ENCODE measurements at places on chromosomes 3 and 15.

- DNase-seq = no peak
These were observed 61.6 kb upstream of the IQSEC1 start for GRCh38 chr3:13134879-13135206.

DNA sequence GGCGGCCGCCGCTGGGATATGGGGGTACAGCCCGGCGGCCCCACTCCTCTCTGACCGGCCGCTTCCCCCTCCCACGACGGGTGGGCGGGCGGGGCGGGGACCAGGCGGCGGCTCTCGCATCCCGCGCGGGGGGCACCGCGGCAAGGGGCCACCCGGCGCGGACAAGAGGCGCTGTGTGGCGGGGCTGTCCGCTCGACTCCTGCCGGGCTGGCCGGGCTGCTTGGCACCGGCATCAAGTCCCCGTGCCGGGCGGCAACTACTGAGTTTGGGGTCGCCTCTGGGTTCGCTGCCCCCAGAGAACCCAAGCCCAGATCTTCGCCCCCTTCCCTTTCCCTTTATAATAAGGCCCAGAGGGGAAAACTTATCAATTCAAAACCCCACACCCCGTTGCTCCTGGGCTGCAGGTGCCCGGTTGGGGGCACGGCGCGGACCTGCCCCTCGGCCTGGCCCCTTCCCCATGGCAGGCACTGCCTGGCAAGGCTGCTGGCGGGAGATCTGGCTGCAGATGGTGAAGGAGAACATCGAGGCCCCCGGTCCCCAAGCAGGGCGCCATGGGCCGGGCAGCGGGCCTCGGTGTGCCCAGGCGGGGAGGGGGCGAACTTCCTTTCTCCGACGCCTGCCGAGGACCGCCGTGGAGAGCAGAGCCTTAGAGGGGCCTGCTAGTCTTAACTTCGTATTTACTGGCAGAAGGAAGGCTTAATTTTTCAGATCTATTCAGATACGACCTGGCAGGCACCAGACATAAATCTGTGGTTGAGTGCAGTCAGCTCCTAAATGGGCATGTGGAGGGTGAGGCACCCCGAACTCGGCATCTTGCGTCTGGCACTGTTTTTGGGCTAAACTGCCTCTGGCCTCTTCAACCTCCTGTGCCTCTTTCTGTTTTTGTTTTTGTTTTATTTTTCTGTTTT lies 911 bp downstream of the APBA2 start:
- DNase-seq = no peak

DNA sequence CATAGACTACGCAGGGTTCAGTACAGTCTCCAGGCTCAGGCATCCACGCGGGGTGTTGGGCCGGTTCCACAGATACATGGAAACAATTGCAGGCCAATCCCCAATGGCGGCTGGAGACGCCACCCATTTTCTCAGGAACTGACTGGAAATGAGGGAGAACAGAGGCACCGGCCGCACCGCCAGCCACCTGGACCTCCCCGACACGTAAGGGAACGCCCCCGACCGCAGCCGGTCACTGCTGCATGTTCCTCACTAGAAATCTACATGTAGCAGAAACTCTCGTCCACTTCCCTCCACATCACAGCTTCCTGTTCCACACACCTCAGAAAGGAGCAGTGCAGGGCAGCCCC lies 29.2 kb downstream of the CYFIP1 start:
- no peak for DNase-seq

- no peak for DNase-seq
These were observed 76.1 kb downstream of the LDHAL6B start for GRCh38 chr15:59282515-59283337.

DNA sequence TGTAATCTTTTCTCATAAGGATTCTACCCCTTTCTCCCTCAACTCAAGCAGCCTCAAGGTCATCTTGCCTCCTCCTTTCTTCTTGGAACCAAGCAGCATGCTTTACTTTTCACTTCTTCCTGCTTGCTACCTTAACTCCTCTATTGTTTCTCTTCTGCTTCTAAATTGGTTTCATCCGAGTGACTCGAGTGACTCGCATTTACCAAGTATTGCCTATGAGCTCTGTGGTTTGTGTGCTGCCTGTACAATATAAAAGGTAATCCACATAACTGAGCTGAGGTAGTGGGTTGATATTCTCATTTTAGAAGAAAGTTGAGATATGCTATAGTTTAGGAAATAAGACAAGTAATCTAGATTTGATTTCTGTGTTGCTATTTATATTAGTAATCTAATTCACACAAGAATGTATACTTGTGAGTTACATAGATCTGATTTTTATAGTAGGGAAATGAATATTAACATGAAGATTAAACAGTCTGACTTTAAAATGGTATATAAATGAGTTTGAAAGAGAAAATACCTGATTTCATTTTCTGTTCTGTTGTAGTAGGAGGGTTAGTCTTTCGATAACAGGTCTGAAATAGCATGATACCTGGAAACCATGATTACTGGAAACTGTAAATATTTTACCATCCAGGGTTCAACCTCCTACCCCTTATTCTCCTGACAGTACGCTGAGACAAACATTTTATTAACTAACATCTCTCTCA lies 5.5 kb downstream of the HHLA2 start:
- DNase-seq = no peak

DNA sequence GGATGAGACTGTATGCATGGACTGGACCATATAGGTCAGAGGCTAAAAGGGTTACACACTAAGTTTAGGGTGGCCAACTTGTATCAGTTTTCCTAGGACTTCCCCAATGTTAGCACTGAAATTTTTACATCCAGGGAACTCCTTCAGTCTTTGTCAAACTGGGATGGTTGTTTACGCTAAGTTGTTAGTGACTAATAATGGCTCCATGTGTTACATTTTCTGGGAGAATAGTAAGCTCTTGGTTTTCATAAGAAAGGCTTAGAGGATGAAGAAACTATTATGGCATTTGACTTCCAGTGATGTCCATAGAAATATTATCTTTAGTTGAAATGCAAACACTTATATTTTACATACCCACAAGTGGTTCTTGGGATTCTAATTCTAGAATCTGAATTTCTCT lies 57.9 kb upstream of the ST3GAL6 start:
- DNase-seq = no peak

DNA sequence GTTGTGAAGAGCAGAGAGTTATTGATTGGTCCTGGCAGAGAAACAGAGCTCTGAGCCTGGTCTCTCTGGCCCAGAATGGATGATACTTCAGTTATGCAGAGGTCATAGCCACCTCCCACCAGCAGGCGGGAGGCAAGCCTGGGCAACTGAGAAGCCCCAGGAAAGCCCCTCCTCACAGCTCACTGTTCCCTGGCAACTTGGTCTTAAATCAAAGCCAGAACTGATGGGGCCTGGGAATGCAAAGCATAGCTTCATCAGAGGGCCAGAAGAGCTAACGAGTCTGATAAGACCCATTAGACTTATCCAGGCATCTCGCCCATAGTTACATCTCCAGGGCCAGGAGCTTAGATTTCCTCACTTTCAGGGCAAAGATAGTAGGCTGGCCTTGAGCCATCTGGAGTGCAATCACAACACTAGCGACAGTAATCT lies 5.5 kb upstream of the COLQ start:
- no peak for DNase-seq

DNA sequence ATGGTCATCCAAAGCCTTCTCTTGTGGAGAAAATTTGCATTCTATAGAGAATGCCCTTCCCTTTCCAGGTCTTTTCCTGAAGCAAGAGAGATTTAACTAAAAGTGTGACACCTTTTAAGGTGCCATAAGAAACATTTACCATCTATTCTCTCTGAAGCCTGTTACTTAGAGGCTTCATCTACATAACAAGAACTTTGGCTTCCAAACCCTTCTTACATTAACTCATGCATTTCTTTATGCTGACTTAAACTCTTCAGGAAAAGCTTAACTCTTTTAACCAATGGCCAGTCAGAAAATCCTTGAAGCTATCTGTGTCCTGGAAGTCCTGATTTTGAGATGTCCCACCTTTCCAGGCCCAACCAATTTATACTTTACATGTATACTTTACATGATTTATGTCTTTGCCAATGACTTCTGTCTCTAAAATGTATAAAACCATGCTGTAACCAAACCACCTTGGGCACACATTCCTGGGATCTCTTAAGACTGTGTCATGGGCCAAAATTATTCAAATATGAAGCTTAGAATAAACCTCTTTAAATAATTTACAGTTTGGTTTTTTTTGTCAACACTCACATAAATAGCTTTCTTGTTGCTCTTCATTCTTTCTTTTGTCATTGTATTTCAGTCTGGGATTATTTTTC lies 472.6 kb upstream of the NECTIN3 start:
- DNase-seq = no peak

- no peak for DNase-seq
These were observed 17.1 kb downstream of the GBE1 start for GRCh38 chr3:81744366-81744765.

DNA sequence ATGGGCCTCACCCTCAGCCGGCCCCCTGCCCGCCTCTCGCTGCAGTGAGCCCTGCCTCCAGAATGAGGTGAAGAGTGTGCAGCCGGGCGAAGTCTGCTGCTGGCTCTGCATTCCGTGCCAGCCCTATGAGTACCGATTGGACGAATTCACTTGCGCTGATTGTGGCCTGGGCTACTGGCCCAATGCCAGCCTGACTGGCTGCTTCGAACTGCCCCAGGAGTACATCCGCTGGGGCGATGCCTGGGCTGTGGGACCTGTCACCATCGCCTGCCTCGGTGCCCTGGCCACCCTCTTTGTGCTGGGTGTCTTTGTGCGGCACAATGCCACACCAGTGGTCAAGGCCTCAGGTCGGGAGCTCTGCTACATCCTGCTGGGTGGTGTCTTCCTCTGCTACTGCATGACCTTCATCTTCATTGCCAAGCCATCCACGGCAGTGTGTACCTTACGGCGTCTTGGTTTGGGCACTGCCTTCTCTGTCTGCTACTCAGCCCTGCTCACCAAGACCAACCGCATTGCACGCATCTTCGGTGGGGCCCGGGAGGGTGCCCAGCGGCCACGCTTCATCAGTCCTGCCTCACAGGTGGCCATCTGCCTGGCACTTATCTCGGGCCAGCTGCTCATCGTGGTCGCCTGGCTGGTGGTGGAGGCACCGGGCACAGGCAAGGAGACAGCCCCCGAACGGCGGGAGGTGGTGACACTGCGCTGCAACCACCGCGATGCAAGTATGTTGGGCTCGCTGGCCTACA lies 8.5 kb downstream of the GRM2 start:
- DNase-seq = no peak

DNA sequence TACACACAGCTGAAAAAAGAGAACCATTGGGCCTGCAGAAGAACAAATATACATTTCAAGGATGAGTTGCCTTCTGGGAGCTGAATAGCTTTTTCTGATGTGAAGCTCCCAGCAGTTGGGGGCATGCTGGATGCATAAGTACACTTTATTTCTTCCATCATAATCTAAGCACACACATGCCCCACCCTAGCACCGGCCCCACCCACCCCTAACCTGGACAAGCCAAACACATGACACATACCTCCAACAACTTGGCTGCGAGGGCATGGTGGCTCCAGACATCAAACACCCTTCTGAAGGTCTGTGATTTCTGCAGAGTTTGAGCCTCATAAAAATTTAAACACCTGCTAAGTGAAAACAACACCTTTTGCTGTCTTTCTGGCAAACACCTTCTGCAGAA lies 307.2 kb upstream of the TRIM42 start:
- no peak for DNase-seq

DNA sequence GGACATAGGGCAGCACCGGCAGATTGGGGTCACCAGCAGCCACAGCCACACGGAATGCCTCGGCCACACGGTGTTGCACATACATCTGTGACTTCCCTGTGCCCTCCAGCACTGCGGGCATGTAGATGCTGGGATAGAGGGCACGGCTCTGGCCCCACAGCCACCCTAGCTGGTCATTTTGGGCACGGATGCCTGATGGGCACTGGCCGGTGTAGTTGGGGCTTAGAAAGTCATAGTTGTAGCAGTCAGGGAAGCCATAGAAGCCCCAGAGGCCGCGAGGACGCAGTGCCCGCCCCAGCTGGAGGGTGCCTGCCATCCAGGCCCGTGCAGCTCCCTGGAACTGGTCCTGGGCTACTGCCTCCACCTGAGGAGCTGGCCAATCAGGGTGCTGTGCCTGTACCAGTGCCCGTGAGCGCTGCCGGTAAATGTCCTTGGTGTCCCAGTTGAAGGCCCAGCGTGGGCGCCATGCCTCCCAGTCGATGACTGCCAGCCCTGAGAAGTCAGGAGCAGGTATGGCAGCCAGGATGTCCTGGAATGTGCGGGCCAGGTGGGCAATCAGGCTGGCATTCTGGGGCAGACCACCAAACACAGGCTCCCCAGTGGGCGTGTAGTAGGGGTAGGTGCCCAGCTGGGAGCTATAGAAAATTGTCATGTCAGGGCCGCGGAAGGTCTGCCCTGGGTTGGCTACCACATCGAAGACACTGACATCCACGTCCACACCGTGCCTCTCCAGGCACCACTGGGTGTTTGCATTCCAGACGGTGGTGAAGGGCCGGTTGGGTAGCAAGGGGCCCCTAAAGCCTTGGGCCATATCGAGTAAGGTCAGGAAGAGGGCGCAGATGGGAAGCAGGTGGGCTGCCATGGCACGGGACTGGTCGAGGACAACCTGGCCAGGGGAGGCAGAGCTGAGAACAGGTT lies 1.0 kb downstream of the HYAL1 start:
- DNase-seq = no peak

- DNase-seq = no peak
These were observed 51.6 kb upstream of the ABHD17C start for GRCh38 chr15:80643431-80643951.

Data from NCI-H1930 (cell line).